GM23338 (cell line): ENCODE measurements at places on chromosomes 1 and 21. TPM values are rescaled to one million over a fixed set of nuclear protein-coding genes. Genes with fewer than 3 reads are reported as not detected.

GRCh38 chr1:179229214-179230140, at the start of gene ABL2:
ABL2 (minus strand) TSS chr1:179229677; CDS start chr1:179229397, 280 bp downstream.
- peak; percentile 83 for DNase-seq

DNA sequence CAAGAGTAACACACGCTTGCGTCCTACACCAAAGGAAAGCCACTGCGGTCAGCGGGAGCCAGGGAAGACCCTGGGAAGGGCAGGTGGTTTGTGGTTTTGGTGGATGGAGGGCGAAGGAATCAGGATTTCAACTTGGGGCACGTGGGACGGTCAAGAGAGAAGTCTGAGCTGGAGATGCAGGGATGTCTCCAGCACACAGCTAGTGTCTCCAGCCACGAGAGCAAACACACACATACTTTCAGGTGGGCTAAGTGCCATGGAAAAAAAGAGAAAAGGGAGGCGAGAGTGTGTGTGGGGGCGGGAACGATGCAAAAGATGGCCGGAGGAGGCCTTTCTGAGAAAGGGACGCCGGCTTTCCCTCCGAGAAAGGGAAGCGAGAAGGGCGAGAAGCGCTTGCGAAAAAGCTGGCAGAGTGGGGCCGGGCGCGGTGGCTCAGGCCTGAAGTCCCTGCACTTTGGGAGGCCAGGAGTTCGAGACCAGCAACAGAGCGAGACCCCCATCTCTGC, 1.4 kb upstream of the SRRM1 start:
- DNase-seq, result peak; percentile 41

GRCh38 chr1:38991638-38992411, 749 bp downstream of the AKIRIN1 start:
- DNase-seq, result peak; percentile 64

- no peak for DNase-seq
These were observed 10.6 kb upstream of the PTTG1IP start for GRCh38 chr21:44884097-44884496.

DNA sequence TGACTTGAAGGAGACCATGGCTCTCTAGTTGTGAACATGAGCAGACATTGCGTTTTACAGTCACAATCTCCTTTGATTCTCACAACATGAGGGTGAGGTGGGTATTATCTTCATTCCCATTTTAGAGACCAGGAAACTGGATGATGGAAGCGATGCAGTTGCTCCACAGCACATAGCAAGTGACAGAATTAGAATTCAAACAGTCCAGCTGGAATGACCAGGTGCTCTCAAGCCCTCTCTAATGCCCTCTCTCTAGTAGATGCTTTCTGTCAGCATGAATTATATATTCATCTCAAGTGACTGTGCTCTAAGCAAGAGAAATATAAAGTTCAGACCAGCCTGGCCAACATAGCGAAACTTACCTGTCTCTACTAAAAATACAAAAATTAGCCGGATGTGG, 9.8 kb upstream of the KIF1B start:
- DNase-seq, result no peak

GRCh38 chr1:76928522-76928921, 61.2 kb downstream of the ST6GALNAC5 start:
- no peak for DNase-seq

DNA sequence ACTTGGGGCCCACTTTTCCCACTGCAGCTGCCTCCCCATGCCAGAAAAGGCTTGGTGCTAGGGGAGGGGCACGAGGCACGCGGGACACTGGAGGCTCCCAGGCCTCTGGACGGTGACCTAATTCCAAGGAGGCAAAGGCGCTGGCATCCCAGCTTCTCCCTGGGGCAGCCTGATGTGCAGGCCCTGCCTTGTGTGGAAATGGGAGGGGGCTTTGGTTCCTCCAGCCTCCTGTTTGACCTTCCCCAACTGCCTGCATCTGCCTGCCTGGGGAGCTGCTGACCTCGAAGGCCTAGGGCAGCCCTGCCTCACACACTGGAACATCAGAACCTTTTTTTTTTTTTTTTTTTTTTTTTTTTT, 39.9 kb downstream of the KIAA1614 start:
- no peak for DNase-seq

DNA sequence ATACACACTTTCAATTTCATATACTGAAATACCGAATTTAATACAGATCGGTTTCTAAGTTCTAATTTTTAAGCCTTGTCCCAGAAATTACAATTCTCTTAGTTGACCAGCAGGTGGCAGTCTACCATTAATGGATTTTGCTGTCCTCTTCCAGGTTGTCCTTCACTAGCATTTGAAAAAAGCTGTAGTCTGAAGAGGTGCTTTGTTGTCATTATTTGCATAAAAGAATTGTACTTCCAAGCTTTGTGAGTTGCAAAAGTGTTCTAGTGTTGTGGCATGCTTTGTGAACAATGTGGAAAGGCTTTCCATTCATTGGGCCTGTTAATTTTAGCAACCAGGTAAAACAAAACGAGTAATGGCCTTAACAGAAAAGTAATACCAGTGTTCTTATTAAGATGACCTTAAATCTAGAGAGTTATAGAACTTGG, 193.6 kb downstream of the RPS6KC1 start:
- peak; percentile 73 for DNase-seq

HEYL gene
- 4.1 and 4.5 TPM in 2 replicates for total RNA-seq

BEST4 gene
- total RNA-seq, result 0.58 and 0.63 TPM in 2 replicates
